ENCODE measurements at places on chromosomes 3 and 15.

- peak; percentile 78 for DNase-seq
Observed at GRCh38 chr3:11290743-11291680, 18.8 kb downstream of the ATG7 start.

GRCh38 chr15:35289024-35289617 lies 204.0 kb upstream of the NANOGP8 start:
- DNase-seq: peak; percentile 58

DNA sequence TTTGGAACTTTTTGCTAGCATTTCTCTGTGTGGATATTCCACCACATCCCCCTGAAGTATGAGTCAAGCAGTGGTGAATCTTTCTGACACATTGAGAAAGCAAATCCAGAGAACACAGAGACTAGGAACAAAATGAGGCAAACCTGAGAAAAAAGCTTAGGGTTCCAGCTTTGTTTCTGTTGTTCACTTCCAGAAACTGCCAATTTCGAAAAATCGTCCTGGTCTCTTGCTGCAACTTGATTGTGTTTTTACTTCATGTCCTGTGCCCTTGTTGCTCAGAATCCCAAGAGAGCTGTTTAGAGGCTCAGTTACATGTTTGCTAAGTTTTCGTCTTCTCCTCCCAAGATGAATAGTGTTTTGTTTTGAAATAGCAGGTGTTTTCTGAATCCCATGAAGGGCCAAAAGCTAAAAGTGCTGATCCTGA lies 13.7 kb downstream of the MAP2K1 start:
- peak; percentile 28 for DNase-seq

GRCh38 chr3:152291238-152291637 lies 22.5 kb downstream of the MBNL1 start:
- DNase-seq: no peak

GRCh38 chr3:187912007-187912406 lies 166.7 kb upstream of the BCL6 start:
- no peak for DNase-seq
